Right lung (tissue), 10 donors: ENCODE measurements at places on chromosomes 16 and 17.

DNA sequence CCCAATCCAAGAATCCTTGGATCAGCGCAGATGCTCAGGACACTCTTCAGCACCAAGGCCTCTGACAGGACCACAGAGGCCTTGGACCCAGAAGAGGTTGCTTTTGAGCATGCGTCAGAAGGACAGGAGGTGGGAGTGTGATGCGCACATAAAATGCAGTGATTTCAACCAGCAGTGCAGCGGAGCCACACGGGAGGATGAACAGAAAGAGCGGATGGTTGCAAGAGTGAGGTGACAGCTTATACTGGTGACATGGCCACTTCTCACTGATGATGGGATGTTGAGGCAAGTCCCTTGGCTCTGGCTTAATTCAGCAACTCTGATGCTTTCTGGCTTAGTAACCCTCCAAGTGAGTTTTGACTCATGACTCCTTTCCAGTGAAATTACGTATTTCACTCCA, 25.2 kb upstream of the ERN1 start:
- no peak for DNase-seq

- no peak for DNase-seq
Observed at GRCh38 chr16:81432937-81433557, 11.6 kb upstream of the CMIP start.

DNA sequence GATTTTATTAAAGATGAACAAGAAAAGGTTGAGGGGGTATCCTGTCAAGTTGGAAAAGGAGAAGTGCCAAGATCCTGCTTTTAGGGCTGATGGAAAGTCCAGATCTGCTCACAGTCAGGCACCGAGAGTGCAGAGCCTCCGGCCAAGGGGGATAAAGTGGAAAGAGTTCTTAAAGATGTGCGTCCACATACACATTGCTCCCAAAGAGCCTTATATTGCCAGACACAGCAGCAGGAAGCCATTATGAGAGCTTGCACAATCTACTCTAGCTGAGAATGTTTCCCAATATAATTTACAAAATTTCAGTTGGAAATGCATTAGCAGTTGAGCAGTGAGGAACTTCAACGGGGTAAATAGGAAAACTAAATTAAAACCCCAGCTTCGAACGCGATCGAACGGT, 95.6 kb downstream of the SALL1 start:
- DNase-seq: no peak

DNA sequence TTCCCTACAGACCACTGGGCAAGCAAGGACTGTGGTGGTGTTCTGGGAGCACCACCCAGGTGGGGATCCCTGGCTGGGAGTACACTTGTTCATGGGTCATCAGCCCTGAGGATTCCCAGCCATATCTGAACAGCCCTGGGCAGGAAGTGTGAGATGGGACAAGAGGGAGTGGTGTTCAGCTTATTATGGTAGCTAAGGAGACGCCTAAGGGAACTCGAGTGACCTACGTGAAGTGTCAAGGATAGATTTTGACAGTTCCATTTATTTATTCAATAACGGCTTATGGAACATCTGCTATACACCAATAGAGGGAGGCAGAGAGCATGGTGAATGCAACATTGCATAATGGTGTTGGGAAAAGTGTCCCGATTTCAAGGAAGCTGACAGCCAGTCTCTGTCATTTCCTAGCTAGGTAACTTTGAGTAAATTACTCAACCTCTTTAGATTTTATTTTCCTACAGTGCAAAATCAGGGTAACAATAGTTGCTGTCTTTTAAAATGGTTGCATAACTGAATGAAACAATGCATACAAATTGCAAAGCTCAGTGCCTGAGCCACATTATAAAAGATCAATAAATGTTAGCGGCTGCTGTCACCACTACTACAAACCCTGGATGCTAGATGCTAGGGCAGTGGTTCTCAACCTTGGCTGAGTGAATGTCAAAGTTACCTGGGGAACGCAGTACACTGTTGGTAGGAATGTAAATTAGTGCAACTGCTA, 534.1 kb downstream of the GRIN2A start:
- DNase-seq: no peak

DNA sequence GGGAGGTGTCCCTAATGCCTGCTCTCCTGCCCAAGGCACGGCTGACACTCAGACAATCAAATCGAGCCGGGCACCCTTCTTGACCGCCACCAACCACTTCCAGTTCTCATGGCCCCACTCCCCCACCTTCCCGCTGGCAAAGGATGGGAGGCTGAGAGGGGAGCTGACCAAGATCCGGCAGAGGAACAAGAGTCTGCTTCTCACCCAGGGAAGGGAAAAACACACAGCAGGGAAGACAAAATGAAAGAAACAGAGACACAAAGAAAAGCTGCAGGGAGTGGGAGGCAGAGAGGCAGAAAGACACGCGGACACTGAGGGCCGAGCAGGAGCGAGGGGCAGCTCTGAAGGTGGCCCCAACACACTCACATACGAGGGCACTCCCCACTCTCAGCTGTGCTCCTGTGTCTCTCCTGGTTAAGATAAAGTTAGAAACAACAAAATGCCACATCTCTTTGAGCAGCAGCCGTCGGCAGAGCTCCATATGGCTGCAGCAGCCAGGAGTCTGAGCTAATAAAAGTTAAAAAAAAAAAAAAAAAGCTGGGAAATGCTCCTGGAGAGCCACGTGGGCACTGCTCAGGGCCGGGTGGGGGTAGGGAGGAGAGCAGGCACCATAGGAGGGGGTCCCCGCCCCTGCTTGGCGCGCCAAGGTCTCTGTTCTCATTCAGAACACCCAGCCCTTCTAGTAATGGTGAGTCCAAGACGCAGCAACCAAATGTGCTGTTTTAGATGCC, 7.4 kb downstream of the LRRC75A start:
- no peak for DNase-seq

DNA sequence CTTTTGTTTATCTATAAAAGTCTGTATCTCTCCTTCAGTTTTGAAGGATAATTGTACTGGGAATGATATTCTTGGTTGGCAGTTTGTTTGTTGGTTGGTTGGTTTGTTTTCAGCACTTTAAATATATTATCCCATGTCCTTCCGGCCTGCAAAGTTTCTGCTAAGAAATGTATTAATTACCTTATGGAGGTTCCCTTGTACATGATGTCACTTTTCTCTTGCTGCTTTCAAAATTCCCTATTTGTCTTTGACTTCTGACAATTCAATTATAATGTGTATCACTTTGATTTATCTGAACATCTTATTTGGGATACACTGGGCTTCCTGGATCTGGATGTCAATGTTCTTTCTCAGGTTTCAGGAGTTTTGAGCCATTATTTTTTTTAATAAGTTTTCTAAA, 4.1 kb upstream of the KRT34 start:
- DNase-seq: no peak

GRCh38 chr17:75344666-75345065, 55.4 kb upstream of the SLC25A19 start:
- no peak for DNase-seq

DNA sequence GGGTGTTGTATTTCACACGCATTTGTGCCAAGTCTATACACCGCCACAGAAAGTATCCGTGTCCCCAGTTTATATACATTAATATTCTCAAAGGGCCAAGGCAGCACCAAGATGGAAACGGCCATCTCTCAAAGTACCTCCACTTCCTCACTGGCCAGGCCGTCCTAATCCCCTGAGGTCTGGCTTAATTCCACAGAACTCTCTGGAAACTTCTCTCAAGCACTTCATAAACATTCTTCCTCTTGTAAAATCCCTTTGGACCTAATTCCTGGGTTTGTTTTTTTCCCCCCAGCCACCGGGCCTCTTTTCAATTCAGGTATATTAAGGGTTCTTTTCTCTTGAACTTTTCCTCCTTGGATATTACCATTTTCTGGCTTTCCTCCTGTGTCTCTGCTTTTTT, 5.1 kb upstream of the ERN1 start:
- DNase-seq: no peak

- DNase-seq: peak; percentile 88
Observed at GRCh38 chr17:80029258-80029974, 6.3 kb downstream of the TBC1D16 start.
